Fibroblast of the aortic adventitia (primary cell): ENCODE measurements at places on chromosomes 11 and 22. TPM values are rescaled to one million over a fixed set of nuclear protein-coding genes. Genes with fewer than 3 reads are reported as not detected.

Gene CCDC179
- total RNA-seq: not detected in 2 replicates

Gene MMP3
- 3.3 TPM in 1 of 2 replicates, not detected in the other for total RNA-seq

Gene ALG8
- 17.0 and 56.6 TPM in 2 replicates for total RNA-seq

Gene ASPHD2
- total RNA-seq: 2.9 and 4.2 TPM in 2 replicates

Gene SERPING1
- 64.9 and 77.0 TPM in 2 replicates for total RNA-seq

Gene MMP27
- 0.18 TPM in 1 of 2 replicates, not detected in the other for total RNA-seq

Gene SYCE3
- total RNA-seq: not detected in 2 replicates

Gene RAG2
- not detected in 2 replicates for total RNA-seq

Gene B3GAT3
- 14.1 and 18.7 TPM in 2 replicates for total RNA-seq
